ENCODE measurements at places on chromosomes 12 and 14.

GRCh38 chr14:93751946-93752655, 36.2 kb downstream of the PRIMA1 start:
- DNase-seq: no peak

DNA sequence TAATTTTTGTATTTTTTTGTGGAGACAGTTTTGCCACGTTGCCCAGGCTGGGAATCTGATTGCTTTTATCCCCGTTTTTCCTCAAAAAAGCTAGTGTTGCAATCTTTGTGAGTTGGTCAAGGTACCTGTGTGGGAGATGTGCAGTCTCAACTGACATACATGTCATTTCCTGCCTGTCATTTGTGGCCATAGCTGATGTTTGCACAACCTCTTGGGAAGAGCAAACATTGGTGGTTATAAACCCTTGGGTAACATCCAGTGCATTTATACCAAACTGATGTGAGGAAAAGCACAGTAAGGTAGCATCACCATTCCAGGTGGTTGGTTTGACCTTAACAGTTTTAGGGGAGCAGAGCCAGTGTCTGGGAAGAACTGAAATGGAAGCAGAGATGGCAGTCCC, 54.7 kb downstream of the ATG14 start:
- no peak for DNase-seq

GRCh38 chr14:97177016-97177415, 379.8 kb downstream of the VRK1 start:
- DNase-seq: no peak

GRCh38 chr12:56679883-56680575, 8.1 kb downstream of the PTGES3 start:
- no peak for DNase-seq

GRCh38 chr14:63862163-63862562, 9.4 kb downstream of the SYNE2 start:
- no peak for DNase-seq

GRCh38 chr12:119369907-119370546, 35.5 kb downstream of the CCDC60 start:
- DNase-seq: no peak

DNA sequence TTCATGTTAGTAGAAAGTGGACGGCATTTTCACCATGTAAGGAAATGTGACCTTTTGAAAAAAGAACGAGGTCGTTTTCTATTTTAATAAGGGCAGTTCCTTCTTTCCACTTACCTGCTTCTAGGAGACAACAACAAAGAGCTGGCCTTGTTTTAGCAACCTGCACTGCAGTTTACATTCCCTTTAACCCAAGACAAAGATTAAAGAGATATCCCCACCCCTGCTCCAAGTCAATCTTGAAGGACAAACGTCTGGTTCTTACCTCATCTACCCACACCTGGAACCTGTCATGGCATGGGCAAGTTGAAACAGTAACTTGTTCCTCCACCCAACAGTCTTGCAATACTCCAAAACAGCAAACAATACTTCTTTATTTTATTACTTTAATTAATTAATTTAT, 32.7 kb downstream of the ZCCHC8 start:
- DNase-seq: no peak

- no peak for DNase-seq
Observed at GRCh38 chr12:93237235-93237915, 140.3 kb upstream of the NUDT4 start.

GRCh38 chr14:77892381-77892871, 92.5 kb downstream of the ADCK1 start:
- no peak for DNase-seq

All from GM12864 (cell line).